Thymus (tissue), 14 donors: ENCODE measurements at places on chromosomes 3 and 15. TPM values are rescaled to one million over a fixed set of nuclear protein-coding genes. Genes with fewer than 3 reads are reported as not detected.

- no peak for DNase-seq
These were observed 30.2 kb downstream of the PTPN23 start for GRCh38 chr3:47410801-47411646.

GRCh38 chr3:4994823-4995499, 15.7 kb downstream of the BHLHE40 start:
- DNase-seq = no peak

GRCh38 chr15:25596644-25597562, 158.1 kb upstream of the UBE3A start:
- no peak for DNase-seq

GPR149 gene
- polyA plus RNA-seq = 0.02 TPM
